Activated naive CD4-positive, alpha-beta T cell treated with anti-CD3 and anti-CD28 coated beads, Interleukin-2, amount 50 U/mL, for 72 hours (primary cell): ENCODE measurements at places on chromosomes 12 and 14. TPM values are rescaled to one million over a fixed set of nuclear protein-coding genes. Genes with fewer than 3 reads are reported as not detected.

DNA sequence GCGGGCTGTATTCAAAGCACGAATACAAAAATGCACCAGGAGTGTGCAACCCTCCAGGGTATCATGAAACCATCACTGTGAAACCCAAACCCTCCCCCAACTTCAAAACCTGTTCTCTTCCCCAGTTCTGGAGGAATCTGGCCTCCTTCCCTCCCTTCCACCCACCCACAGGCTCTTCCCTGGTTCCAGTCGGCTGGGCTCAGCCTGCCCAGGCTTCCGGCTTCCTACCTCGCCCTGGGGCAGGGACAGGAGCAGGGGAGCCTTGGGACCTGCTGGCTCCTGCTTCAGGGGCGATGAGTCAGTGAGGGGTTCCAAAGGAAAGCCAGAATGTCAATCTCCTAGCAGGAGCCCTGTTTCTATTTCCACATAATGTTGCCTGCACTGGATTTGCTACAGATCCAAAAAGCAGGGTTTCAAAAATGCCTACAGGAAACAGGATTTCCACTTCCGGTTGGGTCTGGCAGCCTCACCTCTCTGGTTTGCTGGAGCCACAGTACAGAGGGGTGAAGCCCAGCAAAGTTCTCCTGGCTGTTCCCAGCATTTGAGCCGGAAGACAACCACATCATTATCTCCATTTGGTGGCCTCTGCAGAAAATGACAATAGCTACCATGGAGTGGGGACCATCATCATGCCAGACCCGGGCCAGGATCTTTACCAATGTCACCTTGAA is 278.3 kb downstream of the DPF3 start:
- DNase-seq: no peak

DNA sequence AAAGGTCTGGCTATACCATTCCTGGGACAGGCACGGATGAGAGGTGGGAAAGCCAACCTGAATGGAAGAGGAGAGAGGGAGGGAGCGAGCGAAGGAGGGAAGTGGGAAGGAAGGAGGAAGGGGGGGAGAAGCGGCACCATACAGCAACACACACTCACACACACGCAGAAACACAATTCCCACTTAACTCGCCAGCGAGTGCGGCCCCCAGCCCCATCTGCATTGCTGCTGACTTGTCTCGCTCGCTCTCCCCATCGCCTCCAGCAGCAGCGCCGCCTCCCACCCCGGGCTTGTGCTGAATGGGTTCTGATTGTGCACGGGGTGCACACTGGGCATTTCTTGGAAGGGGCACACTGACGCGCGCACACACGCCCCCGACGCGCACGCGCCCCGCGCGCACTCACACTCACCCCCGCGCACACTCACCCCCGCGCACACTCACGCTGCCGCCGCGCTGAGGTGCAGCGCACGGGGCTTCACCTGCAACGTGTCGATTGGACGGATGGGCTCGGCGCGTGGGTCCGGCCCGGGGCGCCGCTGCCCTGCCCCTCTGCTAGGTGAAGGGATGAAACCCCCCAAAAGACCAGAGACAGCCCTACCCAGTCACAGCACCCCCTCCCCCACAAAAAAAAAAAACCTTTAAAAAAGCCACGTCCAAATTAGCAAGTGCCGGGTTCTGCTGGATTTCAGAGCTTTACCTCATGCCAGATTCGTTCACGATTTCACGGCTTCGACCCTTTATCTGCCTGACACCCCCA is 685 bp downstream of the GRIN2B start:
- DNase-seq: no peak

DNA sequence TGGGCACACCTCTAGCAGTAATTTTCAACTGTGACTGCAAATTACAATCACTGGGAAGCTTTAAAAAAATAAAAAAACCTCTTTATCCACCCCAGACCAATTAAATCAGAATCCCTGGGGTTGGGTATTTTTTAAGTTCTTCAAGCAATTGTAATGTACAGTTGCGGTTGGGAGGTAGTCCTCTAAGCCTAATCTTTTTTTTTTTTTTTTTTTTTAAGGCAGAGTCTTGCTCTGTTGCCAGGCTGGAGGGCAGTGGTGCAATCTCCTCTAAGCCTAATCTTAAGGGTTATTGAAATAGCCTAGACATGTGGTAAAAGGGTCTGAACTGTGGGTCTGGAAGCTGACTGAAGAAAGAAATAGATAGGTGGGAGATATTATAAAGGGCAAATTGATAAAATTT is 230.5 kb downstream of the AKAP6 start:
- DNase-seq: no peak

DNA sequence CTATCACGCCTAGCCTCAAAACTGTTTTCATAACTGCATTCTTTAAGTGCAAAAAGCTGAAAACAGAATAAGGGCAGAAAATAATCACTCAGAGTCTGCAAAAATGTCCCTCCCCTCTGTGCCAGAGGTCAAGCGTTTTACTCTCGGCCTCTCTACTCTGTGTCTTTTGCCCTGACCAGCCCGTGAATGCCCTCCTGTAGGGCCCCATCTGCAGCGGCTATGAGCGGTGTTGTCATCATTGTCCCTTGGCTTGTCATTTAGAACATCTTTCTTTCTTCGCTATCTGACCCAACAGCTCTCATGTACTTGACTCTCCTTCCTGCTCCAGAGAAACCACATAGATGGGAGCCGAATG is 21.7 kb downstream of the ELK3 start:
- DNase-seq: no peak

GRCh38 chr14:38206689-38207376 is 871 bp upstream of the SSTR1 start:
- DNase-seq: no peak

DNA sequence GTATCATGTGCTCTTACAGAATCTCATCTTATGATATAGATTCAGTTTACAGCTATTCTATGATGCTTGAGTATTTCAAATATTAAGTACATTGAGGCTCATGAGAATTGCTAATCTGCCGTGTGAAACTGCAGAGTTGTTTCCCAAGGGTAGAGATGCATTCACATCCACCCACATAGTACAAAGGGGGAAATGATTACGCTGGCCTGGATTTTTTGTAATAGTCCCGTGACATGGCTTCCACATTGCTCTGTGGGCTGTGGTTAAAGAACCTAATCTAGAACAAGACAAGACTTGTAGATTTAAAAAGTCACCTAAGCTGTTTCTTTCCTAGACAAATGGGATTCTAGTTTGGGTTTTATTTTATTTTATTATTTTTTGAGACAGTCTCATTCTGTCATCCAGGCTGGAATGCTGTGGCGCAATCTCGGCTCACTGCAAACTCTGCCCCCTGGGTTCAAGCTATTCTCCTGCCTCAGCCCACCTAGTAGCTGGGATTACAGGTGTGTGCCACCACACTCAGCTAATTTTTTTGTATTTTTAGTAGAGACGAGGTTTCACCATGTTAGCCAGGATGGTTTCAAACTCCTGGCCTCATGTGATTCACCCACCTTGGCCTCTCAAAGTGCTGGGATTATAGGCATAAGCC is 13.0 kb upstream of the RIOX1 start:
- no peak for DNase-seq

DNA sequence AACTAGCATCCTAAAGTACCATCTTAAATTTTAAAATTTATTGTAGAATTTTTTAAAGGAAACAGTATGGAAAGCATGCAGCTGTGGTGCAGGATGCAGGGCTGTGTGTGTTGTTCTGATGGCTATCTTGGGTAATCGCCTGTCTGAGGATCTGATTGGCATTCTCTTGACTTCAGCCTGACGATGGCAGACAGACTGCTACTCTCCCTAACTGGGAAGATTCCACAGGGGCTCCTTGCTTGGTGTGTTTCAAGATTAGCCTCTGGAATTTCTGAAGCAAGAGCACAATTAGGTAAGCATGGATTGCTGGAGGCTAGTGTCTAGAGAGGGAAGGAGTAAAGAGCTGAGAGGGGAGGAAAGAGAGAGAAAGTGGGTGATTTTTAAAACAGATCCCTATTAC is 696.8 kb upstream of the LRFN5 start:
- no peak for DNase-seq

DNA sequence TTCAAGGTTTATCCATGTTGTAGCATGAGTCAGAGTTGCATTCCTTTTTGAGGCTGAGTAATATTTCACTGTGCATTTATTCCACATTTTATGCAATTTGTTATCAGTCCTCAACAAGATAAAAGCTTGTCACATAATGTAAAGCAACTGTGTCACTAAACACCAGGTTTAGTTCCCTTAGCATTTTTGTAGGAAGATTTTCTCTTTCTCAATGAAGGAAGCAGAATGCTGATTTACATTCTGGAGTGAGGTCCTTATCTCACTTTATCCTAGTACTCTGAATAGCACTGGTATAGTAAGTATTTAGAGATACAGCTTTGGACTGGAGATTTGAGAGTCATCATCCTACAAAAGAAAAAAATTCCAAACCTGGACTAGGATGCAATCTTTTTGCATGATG is 9.8 kb upstream of the EXD2 start:
- DNase-seq: no peak

DNA sequence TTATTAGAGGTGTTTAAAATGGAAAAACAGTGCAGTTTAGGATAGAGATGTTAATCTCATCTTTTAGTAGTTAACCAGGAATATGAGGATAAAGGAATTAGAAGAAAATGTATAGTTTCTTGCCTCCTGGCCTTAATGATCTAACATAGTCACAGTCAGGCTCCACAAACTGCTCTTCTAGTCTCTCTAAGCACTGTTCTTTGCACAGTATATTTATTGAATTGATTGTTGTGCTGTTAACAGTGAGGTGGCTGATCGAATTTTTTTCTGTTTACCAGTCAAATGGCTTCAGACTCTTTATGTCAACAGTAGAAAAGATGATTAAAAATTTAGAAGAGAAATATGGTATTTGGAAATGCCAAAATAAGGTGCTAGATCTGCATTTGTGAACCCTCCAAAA is 37.8 kb downstream of the ATF7IP start:
- no peak for DNase-seq

- DNase-seq: no peak
Observed at GRCh38 chr12:94783862-94784261, 133.5 kb upstream of the TMCC3 start.

DNA sequence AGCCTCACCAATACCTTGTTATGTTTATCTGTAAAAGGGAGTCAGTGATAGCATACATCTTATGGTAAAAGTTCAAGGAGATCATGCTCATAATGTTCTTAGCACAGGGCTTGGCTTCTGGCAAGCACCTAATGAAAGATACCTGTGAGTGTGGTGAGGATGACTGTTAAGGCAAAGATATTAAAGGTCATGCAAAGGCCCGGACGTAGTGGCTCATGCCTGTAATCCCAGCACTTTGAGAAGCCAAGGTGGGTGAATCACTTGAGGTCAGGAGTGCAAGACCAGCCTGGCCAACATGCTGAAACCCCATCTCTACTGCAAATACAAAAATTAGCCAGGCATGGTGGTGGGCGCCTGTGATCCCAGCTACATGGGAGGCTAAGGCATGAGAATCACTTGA is 425.9 kb upstream of the TBX3 start:
- no peak for DNase-seq

DNA sequence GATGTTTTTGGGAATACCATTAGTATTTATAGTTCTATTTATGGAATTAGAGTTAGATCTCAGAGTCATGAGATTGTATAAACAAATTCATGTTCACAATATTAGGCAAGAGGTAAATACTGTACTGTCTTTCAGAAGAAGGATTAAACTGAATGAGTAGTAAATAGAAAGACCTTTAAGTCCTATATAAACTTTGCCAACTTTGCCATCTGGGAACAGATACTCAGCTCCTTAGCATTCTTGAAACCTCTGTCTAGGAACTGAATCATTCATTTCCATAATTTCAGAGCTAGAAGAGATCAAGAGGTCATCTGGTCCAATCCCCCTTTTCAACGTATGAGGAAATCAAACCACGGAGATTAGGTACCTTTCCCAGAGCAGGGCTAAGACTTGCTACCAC is 141.1 kb downstream of the CAND1 start:
- DNase-seq: no peak

GRCh38 chr14:33163600-33163999 is 224.9 kb downstream of the NPAS3 start:
- no peak for DNase-seq

GRCh38 chr14:76268700-76269099 is 107.2 kb upstream of the ESRRB start:
- DNase-seq: no peak

GRCh38 chr12:2401040-2401439 is 348.3 kb downstream of the CACNA1C start:
- DNase-seq: no peak

DNA sequence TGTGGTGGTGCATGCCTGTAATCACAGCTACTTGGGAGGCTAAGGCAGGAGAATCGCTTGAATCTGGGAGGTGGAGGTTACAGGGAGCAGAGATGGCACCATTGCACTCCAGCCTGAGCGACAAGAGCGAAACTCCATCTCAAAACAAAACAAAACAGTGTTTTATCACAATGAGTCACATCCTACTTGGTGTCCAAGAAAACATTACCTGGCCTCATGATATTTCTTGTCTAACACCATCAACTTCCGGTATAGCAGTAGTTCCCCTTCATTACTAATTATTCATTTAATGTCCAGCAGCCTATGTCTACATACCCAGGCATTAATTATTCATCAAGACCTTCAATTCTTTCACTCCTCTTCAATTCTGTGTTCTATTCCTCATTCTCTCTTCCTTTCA is 115.5 kb downstream of the CCDC59 start:
- DNase-seq: no peak

GRCh38 chr14:99389174-99389826 is 91.4 kb downstream of the SETD3 start:
- DNase-seq: peak; percentile 61

DNA sequence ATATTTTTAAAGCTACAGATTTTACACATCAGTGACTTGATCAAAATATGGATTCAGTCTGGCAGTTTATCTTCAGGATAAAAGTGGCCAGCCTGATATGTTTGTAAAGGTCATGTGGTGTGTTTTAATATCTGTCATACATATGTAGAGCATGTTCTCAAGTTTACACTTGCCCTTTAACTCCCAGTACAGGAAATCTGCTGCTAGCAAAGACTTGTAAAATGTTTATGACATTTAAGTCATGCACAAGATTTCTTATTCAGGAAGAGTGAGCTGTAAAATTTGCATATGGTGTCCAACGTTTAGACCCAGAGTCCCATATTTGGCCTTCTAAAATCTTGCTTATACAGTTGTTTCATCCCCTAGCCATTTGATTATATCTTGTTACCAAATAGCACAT is 197.5 kb upstream of the FLRT2 start:
- no peak for DNase-seq

DNA sequence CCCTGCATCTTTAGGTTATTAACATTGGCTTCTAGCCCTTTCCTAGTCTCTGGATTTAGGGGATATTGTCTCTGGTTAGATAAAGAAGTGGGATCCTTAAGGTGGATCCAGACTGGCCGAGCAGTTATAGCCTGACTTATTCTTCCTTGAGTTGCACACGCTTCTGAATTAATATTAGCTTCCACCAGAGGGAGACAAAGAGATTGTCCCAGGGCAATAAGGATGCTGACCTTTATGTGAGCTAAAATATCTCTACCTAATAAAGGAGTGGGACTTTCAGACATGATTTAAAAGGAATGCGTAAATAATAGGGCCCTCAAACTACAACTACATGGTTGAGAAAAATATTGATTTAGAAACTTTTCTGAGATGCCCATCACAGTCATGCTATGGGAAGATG is 139.7 kb downstream of the SLCO1B3 start:
- no peak for DNase-seq

The FSCB gene
- total RNA-seq: not detected

The PLEKHD1 gene
- total RNA-seq: 0.12 TPM

The ANKRD33 gene
- not detected for total RNA-seq

The GPX2 gene
- not detected for total RNA-seq

The MIP gene
- total RNA-seq: not detected

The PLA2G1B gene
- total RNA-seq: not detected

The INHBC gene
- total RNA-seq: not detected

The PPP1R1A gene
- not detected for total RNA-seq
